ENCODE measurements at places on chromosomes 7 and 10. TPM values are rescaled to one million over a fixed set of nuclear protein-coding genes. Genes with fewer than 3 reads are reported as not detected.

DNA sequence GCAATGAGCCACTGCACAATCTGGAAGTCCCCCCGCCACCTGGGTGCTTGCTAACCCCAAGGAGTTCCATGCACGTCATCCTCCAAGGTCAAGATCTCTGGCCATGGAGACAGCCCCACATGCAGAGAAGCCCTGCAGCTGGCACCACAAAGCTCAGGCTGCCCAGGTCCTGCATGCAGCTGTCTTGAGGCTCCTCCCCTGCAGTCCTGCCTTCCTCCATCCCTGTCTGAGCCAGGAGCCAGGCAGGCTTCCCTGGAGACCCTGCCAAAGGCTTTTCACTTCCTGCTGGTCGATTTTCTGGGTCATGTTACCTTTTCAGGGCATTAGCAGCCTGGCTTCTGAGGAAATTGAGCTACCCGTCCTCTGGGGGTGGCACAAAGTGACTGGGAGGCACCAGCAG, 12.5 kb upstream of the TMEM72 start:
- DNase-seq = no peak

GRCh38 chr7:26705567-26705966, 158.8 kb downstream of the SKAP2 start:
- no peak for DNase-seq

GRCh38 chr7:50558294-50559053, 6.7 kb downstream of the DDC start:
- DNase-seq = no peak

DNA sequence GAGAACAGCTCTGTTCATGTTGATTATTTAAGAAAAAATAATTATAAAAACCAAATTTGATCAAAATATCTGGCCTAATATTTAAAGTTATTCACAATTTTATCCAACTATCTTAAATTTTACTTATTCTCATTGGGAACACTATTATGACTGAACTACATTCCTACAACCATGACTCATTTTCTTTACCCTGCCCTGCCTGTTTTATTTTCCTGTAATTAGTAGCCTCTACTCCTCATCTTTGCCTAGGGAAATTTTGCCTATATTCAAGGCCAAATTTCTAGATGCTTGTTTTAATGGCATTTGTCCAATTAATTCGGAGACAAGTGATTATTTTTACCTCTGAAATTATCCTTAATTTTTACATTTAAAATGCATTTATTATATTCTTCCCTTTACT, 289.7 kb upstream of the TMEM229A start:
- DNase-seq = no peak

- no peak for DNase-seq
These were observed 13.6 kb downstream of the ANXA11 start for GRCh38 chr10:80191589-80192270.

GRCh38 chr7:23291957-23292560, 7.1 kb upstream of the MALSU1 start:
- no peak for DNase-seq

GRCh38 chr7:105796365-105796764, 80.0 kb downstream of the ATXN7L1 start:
- DNase-seq = no peak

DNA sequence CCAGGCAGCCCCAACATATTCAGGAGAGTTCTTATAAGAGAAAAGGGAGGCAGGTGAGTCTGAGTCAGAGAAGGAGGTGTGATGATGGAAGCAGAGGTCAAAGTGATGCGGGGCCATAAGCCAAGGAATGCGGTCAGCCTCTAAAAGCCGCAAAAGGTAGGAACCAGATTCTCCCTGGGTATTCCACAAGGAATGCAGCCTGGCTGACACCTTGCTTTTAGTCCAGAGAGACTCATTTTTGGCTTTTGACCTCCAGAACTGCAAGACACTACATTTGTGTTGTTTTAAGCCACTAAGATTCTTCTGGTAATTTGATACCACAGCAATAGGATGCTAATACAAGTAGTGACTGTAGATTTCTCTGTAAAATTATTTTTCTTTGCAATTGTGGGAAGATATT, 151.5 kb upstream of the EEPD1 start:
- DNase-seq = no peak

- DNase-seq = no peak
These were observed 76.1 kb downstream of the ZNF277 start for GRCh38 chr7:112282476-112283188.

DNA sequence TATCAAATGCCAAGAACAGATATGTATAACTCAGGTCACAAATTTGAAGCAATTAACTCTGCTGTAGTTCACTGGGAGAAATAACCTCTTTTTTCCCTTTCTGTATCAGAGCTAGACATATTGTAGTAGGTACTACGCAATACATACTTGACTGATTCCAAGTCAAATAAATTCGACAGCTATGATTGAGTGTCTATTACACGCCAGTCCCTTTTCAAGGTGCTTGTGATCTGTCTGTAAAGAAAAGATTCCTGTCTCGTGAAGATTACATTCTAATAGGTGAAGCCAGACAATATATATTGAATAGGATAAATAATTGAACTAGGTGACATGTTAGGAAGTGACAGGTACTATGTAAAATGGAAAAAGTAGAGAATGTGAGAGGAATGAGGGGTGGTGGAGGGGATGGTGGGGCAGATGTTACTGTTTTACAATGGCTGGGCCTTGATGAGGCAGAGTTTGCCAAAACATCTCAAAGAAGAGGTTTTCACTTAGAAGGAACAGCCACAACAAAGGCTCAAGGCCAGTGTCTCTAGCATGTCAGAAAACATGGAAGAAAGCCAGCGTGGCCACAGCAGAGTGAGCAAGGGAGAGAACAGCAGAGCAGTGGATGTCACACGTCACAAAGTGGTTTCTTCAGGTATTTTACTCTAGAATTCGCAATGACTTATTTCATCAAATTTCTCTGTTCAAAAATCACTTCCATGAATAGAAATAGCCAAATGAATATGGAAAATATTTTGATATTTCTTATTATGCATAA, 282.6 kb upstream of the CACNA2D1 start:
- no peak for DNase-seq

- no peak for DNase-seq
These were observed 766 bp downstream of the BAMBI start for GRCh38 chr10:28677888-28678686.

- no peak for DNase-seq
These were observed 76.9 kb downstream of the PRKCQ start for GRCh38 chr10:6503171-6503570.

DNA sequence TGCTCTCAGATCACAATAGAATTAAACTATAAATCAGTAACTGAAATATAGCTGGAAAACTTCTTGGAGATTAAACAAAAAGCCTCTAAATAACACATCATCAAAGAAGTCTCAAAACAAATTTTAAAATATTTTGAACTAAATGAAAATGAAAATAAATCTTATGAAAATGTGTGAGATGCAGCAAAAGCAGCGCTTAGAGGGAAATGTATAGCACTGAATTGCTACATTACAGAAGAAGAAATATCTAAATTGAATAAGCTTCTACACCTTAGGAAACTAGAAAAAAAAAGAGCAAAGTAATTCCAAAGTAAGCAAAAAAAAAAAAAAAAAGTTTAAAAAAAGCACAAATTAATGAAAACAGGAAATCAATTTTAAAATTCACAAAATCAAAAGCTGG, 35.2 kb downstream of the LMBR1 start:
- DNase-seq = no peak

GRCh38 chr7:19916046-19916445, 142.6 kb upstream of the TMEM196 start:
- no peak for DNase-seq

- no peak for DNase-seq
These were observed 55.5 kb upstream of the OPALIN start for GRCh38 chr10:96414303-96414702.

GRCh38 chr7:90178166-90178565, 23.9 kb downstream of the STEAP1 start:
- DNase-seq = no peak

SFRP4 gene
- total RNA-seq = 23.0 TPM

GPRIN2 gene
- not detected for total RNA-seq

CYP2C19 gene
- 0.24 TPM for total RNA-seq

CCDC71L gene
- total RNA-seq = 259 TPM

RBP3 gene
- total RNA-seq = not detected
